ENCODE measurements at places on chromosomes 4 and X.

DNA sequence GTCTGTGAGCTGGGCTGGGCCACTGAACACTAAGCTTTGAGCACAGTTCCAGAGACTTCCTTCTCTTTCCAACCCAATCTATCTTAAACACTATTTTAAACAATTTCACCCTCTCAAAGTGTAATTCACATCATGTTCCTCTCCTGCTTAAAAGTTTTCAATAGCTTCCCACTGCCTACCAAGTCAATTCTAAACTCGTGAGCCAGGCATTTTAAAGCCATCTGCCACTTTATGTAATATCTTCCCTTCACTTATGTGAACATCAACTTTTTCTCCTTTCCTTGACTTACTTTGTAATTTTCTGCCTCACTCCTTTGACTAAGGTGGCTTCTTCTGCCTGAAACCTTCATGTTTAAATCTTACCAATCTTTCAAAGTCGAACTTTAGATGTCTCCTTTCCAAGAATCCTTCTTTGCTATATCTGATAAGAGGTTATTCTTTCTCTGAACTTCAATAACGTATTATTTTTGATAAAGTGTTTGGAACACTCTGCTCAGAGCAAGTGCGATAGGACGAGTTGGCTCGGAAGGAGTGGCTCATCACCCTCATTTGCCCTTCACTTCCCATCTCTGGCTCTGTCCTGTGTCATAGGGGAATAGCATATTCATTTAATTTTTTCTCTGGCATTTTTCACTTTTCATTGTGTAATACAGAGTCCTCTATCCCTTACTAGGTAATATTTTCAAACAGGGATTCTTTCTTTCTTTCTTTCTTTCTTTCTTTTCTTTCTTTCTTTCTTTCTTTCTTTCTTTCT is 13.0 kb upstream of the SPARCL1 start:
- no peak for DNase-seq

GRCh38 chr4:1398681-1399507 is 7.3 kb downstream of the NKX1-1 start:
- DNase-seq, result no peak

DNA sequence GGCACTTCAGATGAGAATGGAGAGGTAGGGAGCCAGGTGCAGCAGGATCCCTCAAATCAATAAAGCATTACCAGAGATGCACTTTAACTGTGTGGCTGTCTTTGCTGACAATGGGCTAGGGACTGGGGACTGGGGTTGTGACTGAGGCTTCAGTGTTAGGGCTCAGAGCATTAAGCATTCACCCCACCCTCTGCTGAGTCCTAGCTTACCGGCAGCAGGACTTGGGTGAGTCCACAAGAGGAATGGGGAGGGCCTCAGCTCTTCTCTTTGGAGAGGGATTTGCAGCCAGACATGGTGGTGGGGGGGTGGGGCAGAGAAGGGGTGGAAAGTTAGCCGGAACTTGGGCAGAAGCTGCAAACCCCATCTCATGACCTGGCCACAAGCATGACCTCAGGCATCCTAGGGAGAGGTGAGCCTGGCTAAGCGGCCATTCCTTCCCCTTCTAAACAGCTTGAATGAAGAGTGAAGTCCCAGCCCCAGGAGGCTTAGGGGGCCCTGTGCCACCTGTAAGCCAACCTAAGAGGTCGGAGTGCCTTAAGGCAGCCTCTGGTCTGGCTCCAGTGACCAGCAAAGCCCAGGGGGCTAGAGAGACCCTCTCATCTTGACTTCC is 78.4 kb downstream of the STARD8 start:
- DNase-seq, result no peak

DNA sequence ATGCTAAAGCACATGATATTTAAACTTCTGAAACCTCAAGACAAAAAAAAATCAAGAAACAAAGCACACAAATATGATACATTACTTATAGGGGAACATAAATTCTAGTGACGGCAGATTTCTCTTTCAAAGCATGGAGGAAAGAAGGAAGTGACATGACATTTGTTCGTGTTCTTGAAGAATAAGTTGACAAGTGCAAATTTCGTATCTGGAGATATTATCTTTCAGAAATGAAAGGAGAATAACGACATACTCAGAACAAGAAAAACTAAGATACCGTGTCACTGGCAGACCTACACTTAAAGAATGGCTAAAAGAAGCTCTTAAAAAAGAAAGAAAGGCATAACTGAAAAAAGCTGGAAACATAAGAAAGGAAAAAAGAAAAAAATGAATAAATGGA is 16.6 kb downstream of the CENPVL2 start:
- DNase-seq, result no peak
